Astrocyte of the spinal cord (primary cell): ENCODE measurements at places on chromosomes 2 and 18.

DNA sequence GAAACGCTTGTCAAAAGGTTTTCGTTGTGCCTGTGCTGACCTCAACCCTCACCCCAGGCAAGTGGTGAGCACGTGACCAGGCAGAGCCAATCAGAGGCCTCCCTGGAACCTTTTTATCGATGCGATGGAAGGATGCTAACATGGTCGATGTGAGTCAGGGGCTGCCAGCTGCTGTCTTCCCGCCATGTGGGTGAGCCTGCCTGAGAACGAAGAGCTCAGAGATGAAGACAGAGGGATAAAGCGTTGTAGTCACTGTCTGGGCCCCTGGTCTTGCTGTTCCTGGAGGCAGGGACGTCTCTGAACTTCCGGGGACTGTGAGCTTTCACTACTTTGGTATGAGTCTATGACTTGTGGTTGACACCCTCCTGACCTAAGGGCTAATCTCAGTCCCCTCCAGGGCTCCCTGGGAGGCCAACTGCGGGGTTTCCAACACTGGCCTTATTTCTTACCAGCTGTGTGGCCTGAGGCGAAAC is 18.6 kb downstream of the DNMT3A start:
- DNase-seq, result no peak

DNA sequence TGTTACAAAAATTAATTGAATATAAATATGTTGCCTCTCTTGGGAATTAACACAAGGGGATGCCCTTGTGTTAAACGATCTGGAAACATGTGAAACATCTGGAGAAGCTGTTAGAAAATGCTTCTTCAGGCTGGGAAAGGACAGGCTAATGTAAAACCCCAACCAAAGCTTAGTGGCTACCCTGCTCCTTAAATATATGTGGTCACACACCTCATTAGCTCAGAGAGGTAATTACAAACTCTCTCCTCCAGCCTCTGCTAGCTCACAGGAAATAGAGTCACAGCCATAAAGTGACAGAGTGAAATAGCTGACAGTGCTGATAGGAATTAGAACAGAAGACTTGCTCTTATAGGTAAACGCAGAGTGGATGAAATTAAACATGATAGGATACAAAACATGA is 155.9 kb downstream of the RAB3GAP1 start:
- no peak for DNase-seq

- no peak for DNase-seq
These were observed 637.2 kb upstream of the ZEB2 start for GRCh38 chr2:145157036-145157675.

DNA sequence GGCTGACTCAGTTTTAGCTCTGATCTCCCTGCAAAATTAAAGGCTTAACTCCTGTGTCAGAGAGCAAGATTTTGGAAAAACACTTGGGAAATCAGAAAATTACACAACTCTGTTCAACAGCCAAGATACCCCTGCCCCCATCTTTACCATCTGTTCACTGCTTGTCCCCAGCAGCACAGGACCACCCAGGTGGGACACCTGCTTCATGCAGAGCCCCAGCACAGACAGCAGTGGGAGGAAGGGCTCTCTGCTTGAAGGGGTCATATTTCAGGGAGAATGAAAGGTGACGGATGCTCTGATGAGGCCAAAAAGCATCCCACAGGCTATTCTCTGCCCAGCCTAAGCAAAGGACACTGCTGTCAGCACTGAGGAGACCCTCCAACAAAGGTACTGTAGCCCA is 584.6 kb upstream of the KLHL29 start:
- no peak for DNase-seq

DNA sequence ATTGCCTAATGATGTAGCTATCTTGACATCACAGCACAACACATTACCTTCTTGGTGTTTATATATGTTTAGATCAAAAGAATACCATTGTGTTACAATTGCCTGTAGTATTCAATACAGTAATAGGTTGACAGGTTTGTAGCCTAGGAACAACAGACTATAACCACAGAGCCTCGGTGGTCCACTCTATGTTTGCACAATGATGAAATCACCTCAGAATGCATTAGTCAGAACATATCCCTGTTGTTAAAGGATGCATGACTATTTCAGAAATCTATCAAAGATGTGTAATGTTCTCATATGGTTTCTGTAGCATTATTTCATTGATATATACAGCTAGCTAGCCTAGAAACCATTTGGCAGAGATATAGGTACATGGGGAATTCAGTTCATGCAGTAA is 8.9 kb downstream of the METTL5 start:
- peak; percentile 91 for DNase-seq

DNA sequence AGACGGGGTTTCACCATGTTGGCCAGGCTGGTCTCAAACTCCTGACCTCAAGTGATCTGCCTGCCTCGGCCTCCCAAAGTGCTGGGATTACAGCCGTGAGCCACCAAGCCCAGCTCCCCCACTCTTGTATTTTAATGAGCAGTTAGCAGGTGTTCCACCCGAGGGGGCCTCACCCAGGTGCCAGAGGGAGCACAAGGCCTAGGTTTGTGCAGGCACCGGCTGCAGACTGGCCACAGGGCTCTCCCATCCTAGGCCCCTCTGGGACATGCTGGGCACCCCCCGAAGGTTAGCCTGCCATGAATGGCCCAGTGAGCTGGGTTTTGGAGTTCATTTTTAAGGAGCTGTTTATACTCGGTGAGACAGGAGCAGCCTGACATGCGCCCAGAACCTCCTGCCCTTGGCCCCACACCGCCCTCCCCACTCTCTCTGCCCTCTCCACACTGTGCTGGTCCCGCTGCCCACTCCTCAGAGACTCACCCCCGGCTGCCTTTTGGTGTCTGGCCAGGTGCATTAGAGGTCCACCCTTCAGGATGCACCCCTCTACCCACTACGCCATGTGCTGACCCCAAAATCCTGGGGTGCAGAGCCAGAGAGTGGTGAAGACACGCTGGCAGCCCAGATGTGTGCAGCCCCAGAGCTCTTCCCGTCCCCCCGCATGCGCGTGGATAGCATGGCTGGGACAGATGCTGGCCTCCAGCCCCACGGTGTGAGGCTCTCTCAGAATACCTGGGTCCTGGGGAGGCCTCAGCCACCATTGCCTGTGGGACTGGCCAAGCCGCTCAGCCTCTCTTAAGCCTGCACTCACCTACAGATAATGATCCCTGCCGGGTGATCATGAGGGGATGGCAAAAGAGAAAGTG is 11.2 kb upstream of the KLF11 start:
- no peak for DNase-seq

DNA sequence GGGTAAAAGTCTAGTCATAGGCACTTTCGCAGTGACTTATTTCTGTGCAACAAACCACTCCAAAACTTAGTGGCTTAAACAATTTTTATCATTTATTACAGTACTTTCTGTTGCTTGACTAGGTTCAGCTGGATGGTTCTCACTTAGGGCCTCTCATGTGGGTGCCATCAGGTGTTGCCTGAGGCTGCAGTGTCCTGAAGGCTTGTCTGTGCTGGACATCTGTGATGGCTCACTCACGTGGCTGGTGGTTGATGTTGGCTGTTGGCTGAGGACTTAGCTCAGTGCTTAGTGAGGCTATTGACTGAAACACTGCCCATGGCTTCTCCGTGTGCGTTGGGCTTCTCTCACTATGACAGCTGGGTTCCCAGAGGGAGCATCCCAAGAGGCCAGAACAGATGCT is 81.4 kb upstream of the GCFC2 start:
- no peak for DNase-seq

DNA sequence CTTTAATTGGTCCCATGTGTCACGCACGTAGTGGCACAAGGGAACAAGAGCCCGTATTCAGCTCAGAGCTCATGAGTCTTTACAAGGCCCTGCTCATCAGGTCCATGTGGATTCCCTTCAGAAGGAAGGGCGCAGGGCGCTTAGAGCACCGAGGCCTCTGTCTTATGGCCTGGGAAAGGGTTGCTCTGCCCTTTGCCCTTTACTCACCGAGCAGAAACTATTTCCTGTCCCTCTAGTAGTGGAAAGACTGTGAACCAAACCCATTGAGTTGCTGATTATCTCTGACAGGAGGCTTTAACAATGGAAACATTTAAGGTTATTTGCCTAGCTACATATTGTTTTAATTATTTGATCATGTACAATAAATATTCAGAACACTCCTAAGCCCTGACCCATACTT is 102.0 kb upstream of the ACAA2 start:
- DNase-seq, result no peak

GRCh38 chr2:237194906-237195305 is 109.2 kb downstream of the COPS8 start:
- no peak for DNase-seq

DNA sequence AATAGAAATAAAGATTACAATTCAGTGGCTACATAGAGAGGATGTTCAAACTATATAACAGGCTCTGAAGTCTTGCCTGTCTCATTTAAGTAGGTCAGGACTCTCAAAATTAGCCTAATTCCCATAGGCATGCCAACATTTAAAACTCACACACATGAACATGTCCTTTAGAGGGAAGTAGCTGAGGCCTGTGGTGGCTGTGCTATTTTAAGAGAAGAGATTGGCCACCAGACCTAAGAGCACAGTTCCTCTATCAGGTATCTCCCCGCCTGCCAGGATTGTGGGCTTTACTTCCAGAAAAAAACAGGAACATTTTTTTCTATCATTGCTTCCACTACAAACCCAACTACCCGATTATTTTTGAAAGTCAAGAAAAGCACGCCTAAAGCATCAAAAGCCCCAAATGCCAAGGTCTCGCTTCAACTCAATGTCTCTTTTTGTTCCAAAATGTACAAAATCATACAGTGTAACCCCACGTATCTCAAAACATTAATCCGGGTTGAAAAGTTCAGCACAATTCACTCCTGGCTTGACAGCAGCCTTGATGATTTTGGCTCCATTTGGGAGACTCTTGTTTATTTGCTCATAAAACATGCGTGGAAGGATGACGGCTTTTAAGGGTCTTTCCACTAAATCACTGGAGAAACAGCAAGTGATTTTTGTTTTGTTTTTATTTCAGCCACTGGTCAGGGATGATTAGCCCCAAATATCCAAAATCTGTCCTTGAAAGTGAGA is 15.3 kb downstream of the FHL2 start:
- DNase-seq, result no peak
